ENCODE measurements at places on chromosomes 6 and 20.

DNA sequence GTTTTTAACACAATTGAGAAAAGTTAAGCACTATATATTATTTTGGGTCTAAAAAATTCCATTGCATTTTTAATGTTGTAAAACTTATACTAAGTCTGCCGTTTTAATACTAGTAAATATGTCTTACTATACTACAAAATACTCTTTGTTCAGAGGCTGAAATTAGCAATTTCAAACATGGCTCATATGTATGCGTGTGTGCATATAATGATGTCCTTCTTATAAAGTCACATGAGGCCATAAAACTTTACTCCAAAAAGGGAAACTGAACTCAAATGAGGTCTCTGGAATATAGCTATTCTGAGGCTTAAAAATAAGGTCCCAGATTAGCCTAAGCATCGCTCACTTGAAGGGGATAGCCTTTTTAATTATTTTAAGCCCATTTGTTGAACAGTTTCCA is 224.0 kb downstream of the MYLK4 start:
- DNase-seq: no peak

- peak; percentile 69 for DNase-seq
These were observed 28.3 kb upstream of the FBXO30 start for GRCh38 chr6:145842693-145843546.

DNA sequence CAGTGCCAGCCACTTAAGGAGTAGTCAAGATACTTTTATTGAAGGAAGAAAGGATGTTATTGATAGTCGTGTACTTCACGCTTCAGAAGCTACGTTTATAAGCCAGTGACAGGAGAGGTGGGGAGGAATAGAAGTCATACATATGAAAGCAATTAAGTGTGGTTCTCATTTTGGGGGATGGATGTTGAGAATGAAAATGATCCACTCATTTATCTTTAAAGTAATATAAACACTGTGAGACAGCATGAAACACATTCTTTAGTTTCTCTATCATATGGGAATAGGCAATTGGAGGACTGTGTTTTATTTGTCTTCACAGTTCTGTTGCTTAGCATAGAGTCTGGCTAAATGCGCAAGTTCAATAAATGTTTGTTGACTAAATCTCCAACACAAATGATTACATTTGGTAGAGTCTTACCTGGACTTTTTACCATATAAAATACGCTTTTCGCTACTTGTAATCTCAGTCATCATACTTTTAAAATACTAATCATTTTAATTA is 35.2 kb downstream of the AK9 start:
- DNase-seq: no peak

GRCh38 chr20:16647875-16648597 is 74.8 kb upstream of the KIF16B start:
- DNase-seq: no peak

- peak; percentile 54 for DNase-seq
These were observed 106.5 kb downstream of the ARID1B start for GRCh38 chr6:156883497-156884252.

- no peak for DNase-seq
These were observed 108.1 kb downstream of the TMEM200A start for GRCh38 chr6:130473886-130474285.

- peak; percentile 60 for DNase-seq
These were observed 86.3 kb upstream of the PROKR2 start for GRCh38 chr20:5402903-5403531.

DNA sequence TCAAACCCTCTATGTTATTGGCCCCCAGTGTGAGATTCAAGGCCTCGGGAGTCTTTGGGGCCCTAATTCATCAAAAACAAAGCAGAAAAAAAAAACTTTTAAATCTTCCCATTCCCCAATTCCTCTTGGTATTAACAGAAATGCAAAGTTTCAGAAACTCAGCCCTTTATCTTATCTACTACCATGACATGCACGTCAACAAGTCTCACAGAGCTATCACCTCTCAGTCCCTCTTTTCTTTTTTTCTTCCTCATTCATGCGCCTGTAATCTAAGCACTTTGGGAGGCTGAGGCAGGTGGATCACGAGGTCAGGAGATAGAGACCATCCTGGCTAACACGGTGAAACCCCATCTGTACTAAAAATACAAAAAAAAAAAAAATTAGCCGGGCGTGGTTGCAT is 22.7 kb downstream of the SAMD3 start:
- DNase-seq: no peak

DNA sequence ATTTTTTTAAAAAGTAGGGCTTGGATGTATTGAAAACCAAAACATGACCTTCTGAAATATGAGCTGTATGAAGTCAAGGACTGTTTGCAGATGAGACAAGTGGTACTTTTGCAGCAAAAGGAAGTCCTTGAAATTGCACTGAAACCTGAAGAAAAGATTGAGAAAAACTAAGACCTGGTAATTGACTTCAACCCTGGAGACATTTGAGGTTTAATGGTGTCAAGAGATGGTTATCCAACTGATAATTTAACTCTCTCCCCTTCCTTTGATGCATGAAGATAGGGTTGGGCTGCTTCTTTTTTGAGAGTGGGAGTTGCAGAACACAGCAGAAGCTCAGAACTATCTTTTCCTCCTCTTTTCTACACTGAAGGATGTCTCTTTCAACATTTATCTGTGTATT is 180.9 kb upstream of the DTNBP1 start:
- DNase-seq: no peak

GRCh38 chr6:161407581-161407980 is 133.7 kb upstream of the AGPAT4 start:
- DNase-seq: no peak

DNA sequence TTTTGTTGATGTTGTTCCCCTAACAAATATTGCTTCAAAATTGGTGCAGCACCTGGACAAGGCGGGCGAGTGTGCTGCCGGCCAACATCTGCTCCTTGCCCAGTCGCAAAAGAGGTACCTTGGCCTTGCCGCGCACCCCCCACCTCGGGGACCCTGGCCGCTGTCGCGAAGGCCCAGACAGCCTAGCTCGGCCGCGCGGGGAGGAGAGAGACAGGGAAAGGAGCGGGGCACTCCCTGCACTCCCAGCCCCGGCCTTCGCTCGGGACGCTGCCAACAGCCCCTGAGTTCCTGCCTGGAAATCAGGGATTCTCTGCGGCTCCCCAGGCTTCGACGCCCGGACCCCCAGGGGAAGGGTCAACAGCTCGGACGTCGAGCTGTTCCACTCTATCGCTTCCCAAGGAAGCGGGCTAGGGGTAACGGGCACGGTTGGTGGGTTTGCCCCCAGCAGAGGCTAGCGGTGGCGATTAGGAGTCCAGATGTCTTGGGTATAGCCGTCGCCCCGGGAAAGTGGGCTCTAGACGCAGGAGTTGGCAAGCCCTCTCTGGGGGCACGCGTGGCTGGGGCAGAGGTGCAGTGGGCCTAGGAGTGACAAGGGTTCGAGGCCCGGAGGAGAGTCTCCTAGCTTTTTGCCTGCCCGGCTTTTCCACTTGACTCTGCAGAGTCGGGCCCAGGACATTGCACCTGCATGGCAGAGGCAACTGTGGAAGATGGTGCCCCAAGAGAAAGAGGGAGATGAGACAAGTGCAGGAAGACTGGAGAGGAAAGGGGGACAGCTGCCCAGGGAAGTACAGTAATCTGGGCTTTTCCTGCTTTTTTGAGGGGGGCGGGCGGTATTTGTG is 8.2 kb downstream of the POU3F2 start:
- no peak for DNase-seq

- no peak for DNase-seq
These were observed 277.2 kb downstream of the ARHGAP18 start for GRCh38 chr6:129432738-129433137.

DNA sequence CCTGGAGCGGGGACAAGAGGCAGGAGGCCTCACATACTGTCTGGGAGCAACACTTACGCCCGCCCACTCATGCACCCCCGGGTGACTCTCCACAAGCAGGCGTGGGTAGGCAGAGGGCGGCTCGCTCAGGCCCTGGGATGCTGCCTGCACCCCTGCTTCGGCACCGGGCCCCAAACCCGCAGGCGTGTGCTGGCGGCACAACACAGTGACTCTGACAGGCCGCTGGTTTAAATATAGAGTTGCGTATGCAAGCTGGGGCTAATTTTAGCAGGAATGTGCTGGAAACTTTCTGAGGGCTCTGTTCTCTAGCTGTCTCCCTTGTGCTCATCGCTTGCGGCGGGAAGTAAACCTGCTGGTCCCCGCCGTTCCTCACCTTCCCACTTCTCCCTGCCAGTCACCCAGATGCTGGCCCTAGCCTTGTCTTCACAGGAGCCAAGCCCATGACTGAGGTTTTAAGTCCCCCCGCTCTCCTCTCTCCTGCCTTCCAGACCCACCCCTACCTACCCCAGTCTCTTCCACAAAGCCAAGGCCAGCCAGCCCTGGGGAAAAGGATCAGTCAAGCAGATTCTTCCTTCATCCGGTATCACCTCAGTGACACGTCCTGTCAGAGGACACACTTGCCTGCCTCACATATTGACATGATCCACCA is 94.5 kb upstream of the FOXP4 start:
- DNase-seq: no peak

DNA sequence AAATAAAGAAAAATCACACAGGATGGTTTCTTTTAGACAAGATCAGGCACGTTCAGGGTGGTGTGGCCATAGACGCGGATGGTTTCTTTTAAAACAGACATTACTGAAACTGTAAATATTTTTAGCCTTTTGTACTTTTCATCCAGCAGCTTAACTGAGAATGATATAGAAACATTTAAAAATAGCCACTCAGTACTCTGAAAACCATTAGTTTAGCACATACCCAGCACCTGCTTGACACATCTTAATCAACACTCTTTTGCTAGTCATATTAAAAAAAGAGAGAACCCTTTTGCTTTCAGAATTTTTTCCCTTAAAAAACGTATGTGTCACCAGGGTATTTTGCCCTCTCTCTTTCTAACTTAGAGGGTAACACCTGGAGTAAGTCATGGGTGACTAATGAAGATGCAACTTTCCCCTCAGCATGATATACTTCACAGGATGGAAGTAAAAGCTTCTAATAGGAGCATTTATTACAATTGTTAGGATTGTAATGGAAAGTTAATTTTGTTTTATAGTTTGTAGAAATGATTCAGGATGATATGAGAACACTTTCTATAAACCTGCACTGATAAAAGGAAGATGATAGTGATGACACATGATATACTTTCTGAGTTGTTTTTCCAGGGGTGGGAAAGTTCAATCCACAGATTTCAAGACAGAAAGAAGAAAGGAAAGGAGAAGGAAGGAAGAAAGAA is 45.2 kb downstream of the BACH2 start:
- DNase-seq: no peak

- no peak for DNase-seq
These were observed 72.0 kb downstream of the TIAM2 start for GRCh38 chr6:155066921-155067680.

DNA sequence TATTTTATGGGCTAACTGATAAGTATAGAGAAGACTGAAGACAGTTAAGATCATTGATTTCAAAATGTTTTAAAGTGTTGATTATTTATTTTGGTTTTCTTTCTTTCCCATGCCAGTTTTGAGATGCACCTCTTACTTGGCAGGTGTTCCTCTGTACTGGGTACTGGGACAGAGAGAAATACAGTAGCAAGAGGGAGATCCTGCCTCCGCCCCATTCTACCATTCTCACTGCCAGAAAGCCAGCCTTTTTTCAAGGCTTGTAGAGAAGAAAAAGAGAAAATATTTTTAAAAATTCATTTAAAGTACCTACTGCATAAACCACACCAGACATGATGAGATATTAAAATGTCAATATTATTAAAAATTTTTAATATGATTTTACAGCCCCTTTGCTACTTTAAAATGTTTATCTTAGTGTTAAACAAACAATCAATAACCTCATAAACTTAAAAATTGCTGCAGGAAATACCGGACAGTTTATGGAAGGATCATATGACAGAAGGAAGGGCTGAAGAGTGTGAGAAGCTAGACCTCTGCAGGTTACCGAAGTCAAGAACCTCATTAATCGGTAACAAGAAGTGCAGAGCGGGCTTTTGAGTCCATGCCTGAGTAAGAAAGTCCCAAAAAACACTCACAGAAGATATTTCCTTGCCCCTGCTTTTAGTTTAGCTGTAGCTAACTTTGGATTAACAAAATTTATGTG is 117.8 kb upstream of the ESR1 start:
- no peak for DNase-seq

DNA sequence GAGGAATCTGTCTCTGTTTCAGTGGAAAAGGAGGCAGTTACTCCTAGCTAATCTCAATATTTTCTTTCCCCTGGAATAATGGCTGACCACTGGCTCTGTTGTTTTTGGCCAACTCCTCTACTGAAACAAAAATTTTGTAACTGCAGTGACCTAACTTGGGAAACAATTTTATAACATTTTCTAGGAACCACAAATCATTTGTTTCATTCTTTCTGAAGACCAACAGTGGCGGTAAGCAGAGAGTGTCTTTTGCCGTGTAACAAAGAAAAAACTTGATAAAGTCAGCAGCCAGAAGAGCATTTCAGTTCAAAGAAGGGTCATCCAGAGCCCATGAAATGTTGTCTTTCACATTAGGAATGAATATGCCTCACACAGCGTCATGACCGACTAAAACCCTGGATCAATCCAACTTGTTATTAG is 11.8 kb upstream of the BFSP1 start:
- DNase-seq: no peak

- DNase-seq: peak; percentile 91
These were observed 4.1 kb upstream of the TXLNB start for GRCh38 chr6:139295901-139296300.

- no peak for DNase-seq
These were observed 907.6 kb downstream of the TFAP2A start for GRCh38 chr6:9507136-9507895.

DNA sequence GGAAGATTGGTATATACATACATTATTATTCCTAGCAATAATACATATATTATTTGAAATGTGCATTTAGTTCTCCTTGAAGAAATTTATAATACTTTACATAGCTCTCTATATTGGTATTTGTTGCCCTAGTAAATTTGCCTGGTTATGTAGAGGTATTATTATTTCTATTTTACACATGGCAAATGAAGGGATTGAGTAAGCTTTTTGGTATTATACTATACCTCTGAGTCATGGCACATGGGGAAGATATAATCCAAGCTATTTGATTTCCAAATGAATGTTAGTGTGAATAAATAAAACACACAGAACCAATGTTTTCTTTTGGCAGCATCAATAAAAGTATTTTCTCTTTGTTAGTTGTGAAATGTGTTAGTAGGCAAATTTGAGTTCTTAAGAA is 409.6 kb upstream of the SLC35B3 start:
- DNase-seq: no peak

- DNase-seq: no peak
These were observed 108.3 kb downstream of the PSMB1 start for GRCh38 chr6:170444811-170445211.

GRCh38 chr20:59376109-59376841 is 75.9 kb downstream of the EDN3 start:
- no peak for DNase-seq

GRCh38 chr6:73521351-73521985 is 636 bp upstream of the EEF1A1 start:
- no peak for DNase-seq

- no peak for DNase-seq
These were observed 57.4 kb downstream of the NPEPL1 start for GRCh38 chr20:58749979-58750378.

GRCh38 chr20:3896302-3896701 is 7.1 kb downstream of the PANK2 start:
- no peak for DNase-seq

- DNase-seq: no peak
These were observed 517.8 kb downstream of the PKHD1 start for GRCh38 chr6:51569594-51569993.
